ENCODE measurements at places on chromosomes 4 and X.

DNA sequence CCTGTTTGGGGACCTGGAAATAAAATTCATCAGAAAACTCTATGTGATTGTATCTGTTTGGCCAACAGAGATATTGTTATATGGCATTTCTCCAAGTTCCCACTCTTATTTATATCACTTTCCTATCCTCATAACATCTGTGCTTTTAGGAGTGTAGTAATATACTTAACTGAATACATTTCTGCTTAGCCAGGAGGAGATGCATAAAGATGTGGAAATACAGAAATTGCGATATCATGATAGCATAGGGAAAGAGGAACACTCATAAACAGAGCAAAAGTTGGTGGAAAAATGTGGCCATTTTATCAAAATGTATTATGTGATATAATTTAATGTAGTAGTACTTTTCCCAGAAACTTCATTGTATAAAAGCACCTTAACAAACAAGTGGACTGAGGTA is 46.1 kb upstream of the TSPAN7 start:
- DNase-seq = no peak

GRCh38 chr4:29549342-29549741 is 1170.8 kb upstream of the PCDH7 start:
- DNase-seq = no peak

DNA sequence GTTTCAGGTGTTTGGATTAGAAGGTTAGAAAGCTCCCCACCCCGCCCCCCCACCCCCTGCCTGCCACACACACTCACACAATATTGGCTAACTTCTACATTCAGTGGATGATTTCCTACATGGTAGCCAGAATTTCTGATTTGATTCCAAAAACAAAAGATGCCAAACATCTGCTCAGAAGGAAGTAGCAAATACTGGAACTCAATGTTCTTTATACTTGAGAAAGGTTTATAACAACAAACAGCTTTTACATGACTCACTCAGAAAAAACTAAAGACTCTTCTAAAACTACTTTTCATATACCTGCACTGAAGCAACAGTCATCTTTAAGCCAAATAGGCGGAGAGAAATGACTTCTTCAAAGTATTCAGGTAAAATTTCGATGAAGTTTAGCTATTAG is 750.5 kb upstream of the POU3F4 start:
- no peak for DNase-seq

- no peak for DNase-seq
Measured at GRCh38 chr4:100357542-100357941, 160.3 kb downstream of the EMCN start.

DNA sequence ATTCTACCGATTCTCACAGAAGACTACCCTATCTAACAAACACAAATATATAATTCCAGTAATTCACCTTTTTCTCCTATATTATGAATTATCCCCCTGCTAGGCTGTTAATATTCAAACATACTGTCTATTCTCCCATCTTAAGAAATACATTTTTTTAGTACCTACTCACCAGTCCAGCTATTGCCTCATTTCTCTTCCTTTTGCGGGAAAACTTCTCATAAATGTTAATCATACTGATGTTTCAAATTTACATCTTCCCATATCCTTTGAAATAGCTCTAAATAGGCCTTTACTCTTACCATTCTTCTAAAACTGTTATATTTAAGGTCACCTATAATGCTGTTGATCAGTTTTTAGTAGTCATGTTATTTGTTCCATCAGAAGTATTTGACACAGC is 759.1 kb upstream of the SLIT2 start:
- no peak for DNase-seq

DNA sequence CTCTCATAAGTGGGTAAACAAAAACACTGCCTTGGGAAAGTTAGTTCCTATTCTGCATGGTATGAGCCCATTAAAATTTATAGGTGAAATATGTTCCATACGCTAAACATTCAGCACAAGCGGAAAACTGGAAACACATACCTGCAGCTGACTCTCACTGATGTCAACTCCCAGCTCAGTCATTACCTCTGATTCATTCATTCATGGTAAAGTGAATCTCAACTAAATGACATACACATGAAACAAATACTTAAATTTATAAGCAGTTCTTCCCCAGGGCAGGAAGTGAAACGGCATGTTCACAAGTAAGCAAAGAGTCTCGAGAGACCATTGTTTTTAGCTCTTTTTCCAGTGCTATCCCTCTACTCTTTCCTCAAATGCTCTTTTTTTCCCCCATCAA is 1.6 kb downstream of the SLC10A6 start:
- no peak for DNase-seq

- no peak for DNase-seq
Measured at GRCh38 chr4:169279108-169279507, 8.4 kb upstream of the SH3RF1 start.

DNA sequence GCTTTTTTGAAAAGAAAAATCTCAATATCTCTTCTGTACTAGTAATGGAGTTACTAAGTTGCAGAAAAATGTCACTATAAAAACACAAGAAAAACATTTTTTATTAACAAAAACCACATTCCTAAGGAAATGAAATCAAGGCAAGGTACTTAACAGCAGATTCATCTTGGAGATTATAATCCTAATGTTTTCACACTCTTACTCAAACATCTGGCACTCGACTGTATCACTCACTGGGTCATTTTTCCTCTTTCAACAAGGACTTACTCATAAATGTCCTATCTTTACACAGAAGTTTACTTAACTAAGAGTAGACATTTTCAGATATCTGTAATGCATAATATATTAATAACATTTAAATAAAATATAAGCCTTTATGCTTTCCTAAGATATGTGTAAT is 216.6 kb downstream of the NR3C2 start:
- DNase-seq = no peak

- no peak for DNase-seq
Measured at GRCh38 chr4:153790962-153791551, 2.2 kb upstream of the SFRP2 start.

- no peak for DNase-seq
Measured at GRCh38 chrX:10158279-10159144, 1.7 kb downstream of the CLCN4 start.

DNA sequence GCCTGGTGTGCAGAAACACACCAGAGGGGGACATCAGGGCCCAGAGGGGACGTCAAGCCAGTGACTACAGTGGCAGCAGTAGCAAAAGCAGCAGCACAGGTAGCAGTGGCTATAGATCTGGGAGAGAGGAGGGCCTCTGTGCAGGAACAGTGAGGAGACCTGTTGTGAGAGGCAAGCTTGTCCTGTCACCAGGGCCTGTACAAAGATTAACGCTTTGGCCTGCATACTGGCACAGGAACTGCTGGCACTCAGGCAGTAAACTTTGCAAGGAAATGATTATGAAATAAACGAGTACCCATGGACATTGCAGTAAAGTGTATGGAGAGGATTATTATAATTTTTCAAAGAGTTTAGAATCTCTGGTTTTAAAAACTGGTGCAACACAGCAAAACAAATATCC is 5.5 kb upstream of the PHF8 start:
- DNase-seq = no peak

DNA sequence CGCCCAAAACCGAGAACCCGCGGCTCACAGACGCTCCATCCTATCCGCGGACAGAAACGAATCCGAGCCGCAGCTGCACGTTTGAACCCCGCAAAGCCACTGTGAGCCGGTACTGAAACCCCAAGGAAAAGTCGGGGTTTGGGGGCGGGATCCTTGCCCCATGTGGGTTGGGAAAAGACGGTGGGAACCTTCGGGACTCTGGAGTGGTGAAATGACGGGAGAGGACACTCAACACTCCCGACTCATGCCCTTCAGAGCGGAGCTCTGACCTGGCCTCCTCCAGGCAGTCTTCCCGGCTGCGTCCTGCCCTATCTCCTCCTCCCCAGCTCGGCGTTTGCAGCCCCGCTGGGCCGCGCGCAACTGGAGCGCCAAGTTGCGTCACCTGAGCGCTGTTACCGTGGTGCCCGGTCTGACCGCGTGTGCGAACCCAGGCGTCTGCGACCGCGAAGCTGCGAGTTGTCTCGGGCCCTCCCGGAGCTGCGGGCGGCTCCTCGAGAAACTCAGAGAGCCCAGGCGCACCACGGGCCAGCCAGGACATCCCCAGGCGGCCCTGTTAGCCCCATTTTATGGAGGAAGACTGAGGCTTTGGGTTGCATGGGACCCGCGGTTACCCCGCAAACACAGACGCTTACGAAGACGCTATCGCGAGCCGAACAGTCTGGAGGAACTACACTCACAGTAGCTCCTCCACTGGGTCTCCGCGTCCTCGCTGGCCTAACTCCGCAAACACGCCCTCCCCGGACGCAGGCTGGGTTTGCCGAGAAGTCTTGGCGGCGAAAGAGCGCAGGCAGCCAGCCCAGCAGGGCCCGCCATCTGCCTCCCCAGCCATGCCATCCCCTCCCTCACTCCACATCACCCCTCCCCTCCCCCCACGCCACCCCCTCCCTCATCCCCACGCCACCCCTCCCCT is 20.3 kb upstream of the HMX1 start:
- no peak for DNase-seq

All from stimulated activated CD4-positive, alpha-beta T cell treated with anti-CD3 and anti-CD28 coated beads, TNF-alpha, amount 100 ng/mL, for 48 hours (primary cell).